Activated effector memory CD4-positive, alpha-beta T cell treated with Interleukin-2 at 50 U/mL for 16 hours (primary cell): ENCODE measurements at places on chromosomes 16 and 17.

GRCh38 chr16:86010680-86011141 lies 111.7 kb downstream of the IRF8 start:
- no peak for DNase-seq

GRCh38 chr16:74252329-74252728 lies 44.3 kb upstream of the PSMD7 start:
- no peak for DNase-seq

DNA sequence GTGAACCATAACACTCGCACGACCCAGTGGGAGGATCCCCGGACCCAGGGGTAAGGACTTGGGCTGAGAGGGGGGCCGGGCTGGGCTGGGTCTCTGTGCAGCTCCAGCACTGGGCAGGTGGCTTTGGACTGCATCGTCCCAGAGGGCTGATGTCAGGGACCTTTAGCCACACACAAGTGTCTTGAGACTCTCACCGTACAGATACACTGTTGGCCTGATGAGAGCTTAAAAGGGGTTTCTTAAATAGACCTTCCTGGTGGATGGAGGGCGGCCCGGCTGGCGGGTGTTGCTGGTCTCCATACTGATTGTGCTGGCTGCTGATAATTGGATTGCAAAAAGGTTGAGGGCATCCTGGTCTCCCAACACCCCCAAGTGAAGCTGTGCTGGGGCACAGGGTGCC lies 21.7 kb upstream of the CLEC18A start:
- DNase-seq, result no peak

GRCh38 chr17:1912146-1912545 lies 82.3 kb downstream of the RPA1 start:
- DNase-seq, result no peak

- no peak for DNase-seq
Observed at GRCh38 chr16:73062001-73062616, 14.2 kb upstream of the ZFHX3 start.

- no peak for DNase-seq
Observed at GRCh38 chr17:70563281-70563820, 394.0 kb downstream of the KCNJ2 start.

DNA sequence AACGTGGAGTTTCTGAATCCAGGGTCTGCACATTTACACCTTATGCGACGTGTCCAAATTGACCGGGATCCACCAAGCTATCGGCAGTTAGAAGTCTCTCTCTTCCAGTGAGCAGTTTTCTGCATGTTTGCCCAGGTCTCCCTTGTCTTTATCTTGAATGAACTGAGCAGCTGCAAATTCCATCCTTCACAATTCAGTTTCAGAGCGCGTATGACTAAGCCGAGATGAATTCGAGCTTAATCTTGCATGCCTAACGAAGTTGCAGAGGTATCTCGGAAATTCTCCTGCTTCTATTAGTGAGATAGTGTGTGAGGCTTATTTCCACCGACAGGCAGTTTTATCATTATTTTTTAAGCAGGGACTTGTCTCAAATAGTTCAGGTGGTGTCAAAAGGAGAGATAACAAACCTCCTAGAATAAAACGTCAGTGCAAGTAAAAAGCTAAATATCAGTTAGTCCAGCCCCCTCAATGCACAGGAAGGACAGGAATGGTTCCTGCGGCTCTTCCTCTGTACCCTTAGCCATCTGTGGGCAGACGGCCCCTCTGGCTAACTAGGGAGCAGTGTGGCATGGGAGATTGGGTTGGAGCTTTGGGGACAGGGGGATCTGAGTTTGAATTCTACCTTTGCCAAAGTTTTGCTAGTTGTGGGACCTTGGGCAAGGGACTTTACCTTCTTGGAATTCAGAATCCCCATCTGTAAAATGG lies 93.0 kb upstream of the GPR139 start:
- DNase-seq, result no peak

DNA sequence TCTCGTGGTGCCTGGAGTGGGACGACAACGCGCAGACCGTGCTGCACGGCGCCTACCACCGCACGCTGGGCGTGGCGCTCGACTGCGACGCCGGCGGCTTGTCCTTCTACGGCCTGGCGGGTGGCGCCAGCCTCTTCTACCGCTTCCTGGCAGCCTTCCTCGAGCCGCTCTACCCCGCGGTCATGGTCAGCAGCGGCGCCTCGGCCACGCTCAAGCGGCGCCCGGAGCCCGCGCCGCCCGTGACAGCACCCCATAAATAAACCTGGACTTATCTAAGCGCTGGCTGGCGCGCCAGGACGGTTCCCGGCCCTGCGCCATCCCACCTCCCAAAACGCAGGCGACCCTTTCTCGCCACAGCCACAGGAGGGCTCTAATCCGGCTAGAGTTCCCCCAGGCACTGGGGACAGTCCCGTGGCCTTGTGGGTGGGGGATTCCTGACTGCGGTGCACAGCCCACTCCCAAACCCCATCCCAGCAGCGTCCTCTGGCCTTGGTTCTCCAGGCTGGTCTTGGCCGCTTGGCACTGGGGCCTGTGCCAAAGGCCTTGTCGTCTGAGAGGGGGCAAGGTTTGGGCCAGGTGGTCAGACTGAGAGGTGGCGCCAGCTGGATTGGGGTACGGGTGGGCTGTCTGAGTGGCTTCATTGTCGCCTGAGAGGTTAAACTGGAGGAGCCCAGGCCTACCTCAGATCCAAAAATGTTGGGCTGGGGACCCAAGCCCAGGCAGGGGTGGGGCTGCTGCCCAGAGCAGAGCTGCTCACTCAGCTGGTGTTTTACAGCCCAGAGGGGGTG lies 10.1 kb upstream of the SLC16A5 start:
- DNase-seq, result peak; percentile 49

DNA sequence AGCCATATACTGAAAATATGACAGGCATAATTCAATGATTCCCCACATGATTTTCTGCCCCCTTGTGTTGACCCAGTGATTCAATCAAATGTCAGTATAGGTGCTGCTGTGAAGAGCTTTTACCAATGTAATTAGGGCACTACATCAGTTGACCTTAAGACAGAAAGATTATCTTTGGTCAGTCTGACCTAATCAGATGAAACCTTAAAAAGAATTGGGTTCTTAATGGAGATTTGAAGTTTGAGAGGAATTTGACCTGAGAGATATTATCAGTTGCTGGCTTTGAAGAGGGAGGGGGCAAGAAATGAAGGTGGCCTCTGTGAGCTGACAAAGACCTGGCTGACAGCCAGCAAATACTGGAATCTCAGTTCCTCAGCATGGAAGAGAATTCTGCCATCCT lies 358.7 kb upstream of the CA10 start:
- DNase-seq, result no peak

DNA sequence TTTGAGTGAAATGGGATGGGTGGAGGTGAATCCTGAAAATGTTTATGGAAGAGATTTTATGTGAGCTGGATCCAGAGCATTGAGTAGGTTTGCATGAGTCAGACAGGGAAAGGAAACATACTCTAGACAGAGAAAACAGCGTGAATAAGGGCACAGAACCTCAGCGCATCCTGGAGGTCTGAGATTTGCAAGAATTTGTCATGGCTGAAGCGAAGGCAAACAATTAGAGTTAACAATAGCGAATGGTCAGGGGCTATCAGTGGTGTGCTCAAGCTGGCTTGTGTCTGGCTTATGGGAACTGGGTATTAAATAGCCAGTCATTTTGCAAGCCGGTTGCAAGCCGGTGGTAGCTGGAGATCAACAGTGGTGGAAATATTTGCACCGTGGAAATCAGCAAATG lies 36.4 kb downstream of the MAP2K6 start:
- DNase-seq, result no peak

DNA sequence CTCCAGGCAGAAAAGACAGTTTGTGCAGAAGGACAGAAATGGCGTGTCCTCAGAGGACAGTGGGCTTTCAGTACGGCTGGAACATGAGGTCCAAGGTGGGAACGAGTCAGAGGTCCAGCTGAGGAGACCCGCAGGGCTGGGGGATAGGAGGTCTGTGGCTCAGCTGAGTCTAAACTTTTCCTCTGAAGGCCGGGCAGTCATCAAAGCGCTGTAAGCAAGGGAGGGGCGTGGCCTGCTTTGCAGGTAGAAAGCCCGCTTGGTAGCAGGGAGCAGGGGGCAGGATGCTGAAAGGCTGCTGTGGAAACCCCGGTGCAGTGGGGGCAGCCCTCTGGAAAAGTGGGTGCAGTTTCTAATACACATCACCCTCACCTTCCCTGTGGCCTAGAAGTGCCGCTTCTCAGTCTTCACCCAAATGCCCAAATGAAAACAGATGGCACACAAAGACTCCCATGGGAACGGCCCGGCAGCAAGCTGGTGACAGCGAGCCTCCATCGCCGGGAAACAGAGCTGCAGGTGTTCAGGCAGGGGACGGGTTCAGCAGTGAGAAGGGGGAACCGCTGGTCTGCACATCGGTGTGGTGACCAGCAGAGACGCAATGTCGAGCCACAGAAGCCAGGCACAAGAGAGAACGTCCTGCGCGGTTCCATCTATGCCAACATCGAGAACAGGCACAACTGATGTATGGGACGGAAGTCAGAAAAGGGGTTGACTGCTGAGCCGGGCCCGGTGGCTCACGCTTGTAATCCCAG lies 12.2 kb upstream of the OSGIN1 start:
- DNase-seq, result no peak

DNA sequence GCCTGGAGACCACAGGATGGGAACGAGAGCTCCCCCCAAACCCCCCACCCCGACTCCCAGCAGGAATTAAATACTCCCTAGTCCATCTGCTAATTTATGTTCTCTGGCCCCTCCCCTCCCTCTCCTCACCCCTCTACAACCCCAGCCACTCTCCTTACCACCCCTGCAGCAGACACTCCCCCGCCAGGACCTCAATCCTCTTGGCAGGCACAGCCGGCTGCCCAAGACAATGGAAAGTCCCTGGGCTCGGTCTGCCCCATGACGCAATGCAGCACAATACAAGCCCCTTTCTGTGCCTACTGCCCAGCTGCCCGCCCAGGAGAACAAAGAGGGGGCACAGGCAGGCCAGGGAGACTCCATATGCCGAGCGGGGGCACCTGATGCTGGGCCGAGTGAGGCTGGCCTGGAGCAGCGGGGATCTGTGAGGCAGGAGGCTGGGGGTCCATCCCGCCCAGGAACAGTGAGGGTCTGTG lies 30.3 kb upstream of the CDC42EP4 start:
- DNase-seq, result no peak

DNA sequence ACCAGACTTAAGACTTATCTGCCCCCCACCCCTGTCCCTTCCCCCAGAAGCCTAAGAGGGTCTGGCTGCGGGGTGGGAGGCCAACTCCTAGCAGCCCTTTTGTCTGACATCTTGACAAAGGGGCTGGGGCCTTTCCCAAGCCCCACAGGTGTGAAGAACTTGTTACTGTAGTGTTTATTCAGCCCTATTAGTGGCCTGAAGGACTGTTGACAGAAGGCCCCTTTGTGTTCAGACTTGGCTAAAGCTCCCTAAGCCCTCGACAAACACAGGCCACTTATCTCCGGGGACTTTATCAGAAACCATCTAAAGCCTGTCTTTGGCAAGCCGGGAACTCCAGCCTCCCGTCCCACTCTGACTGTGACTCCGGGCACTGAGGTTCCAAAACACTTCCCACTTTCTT lies 129.8 kb downstream of the NTN1 start:
- no peak for DNase-seq

- no peak for DNase-seq
Observed at GRCh38 chr17:39763051-39763820, 25.5 kb downstream of the GRB7 start.

GRCh38 chr17:22469941-22470340 lies 777.6 kb downstream of the KCNJ18 start:
- no peak for DNase-seq

DNA sequence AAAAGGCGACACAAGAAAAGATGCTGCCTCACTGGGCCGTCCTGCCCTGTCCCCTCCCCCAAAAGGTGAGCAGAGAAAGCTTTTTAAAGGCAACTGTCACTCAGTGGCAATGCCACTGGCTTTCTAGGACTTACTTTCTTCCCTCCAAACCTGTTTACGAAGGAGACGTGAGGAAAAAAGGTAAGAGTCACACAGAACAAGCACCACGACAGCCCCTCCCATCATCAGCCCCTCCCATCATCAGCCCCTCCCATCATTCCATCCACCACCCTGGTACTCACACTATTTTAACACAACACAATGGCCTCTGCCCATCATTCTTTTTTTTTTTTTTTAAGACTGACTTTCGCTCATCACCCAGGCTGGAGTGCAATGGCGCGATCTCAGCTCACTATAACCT lies 77.1 kb downstream of the NXN start:
- DNase-seq, result no peak

- DNase-seq, result no peak
Observed at GRCh38 chr17:45718791-45719190, 65.3 kb upstream of the CRHR1 start.
